Immature natural killer cell (primary cell): ENCODE measurements at places on chromosomes 11 and 22. TPM values are rescaled to one million over a fixed set of nuclear protein-coding genes. Genes with fewer than 3 reads are reported as not detected.

The GVQW3 gene
- polyA plus RNA-seq, result 0.13 TPM

The OR51I1 gene
- not detected for polyA plus RNA-seq

The LMO1 gene
- polyA plus RNA-seq, result not detected

The OR8D4 gene
- not detected for polyA plus RNA-seq

The ST14 gene
- 0.54 TPM for polyA plus RNA-seq

The EIF3F gene
- 262 TPM for polyA plus RNA-seq

The SPON1 gene
- 0.22 TPM for polyA plus RNA-seq
